ENCODE measurements at places on chromosomes 6 and 20.
A peak's percentile ranks its signal among the peaks of the same experiment; 100 is the strongest.

- no peak for DNase-seq
Observed at GRCh38 chr20:57322476-57322875, 7.1 kb upstream of the SPO11 start.

- DNase-seq: no peak
Observed at GRCh38 chr6:29933955-29934354, 8.4 kb upstream of the HLA-A start.

GRCh38 chr20:57175397-57176010 lies 90.9 kb downstream of the BMP7 start:
- no peak for DNase-seq

DNA sequence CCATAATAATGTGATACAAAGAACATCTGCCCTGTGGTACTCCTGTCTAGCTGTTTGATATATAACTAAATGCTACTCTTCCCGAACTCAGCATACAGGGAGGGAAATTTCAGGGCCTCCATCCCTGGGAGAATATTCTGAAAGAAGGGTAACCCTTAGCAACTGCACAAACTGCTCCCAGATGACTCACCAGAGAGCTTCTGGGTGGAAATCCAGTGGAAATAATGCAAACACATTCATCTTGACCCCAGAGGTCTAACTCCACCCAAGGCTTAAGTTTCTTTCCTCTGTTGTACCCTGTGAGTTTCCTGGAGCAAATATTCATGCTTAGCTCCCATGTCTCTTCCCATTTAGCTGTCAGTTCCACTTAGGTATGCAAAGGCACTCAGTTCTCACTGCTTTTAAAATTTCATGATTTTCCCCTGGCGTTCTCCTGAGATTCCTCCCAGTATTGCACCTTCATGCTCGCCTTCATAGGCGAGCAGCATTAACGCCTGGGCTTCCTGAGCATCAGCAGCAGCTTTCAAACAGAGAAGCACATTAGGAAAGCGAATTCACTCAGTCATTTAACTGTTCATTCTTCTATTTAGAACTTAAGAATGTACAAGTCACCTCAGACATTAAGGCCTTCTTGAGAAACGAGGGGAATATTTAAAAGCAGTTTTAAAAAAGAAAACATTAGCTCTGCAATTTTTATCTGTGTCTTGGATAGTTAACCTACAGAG lies 43.8 kb upstream of the LAMA4 start:
- DNase-seq: no peak

GRCh38 chr20:44104798-44105517 lies 82.0 kb downstream of the JPH2 start:
- peak; percentile 6 for DNase-seq

- DNase-seq: no peak
Observed at GRCh38 chr6:52340603-52340880, 21.4 kb upstream of the PAQR8 start.

DNA sequence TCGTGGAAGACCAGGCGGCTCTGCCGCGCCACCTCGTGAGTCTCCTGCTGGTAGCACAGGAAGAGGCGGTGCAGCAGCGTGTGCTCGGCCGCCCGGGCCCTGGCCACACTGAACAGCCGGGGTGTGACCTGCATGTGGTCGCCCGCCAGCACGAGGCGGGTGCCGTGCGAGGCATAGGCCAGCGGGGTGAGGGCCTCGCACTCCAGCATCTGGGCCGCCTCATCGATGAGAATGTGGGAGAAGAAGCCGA lies 7.0 kb downstream of the HELZ2 start:
- peak; percentile 23 for DNase-seq

All from hematopoietic multipotent progenitor cell treated with erythropoietin and hydrocortisone succinate and interleukin-3 and kit ligand, for 8 days (in vitro differentiated cells).